IPS-NIHi11 (cell line): ENCODE measurements at places on chromosomes 6 and 20.

GRCh38 chr6:167565884-167566599 is 241.2 kb downstream of the TTLL2 start:
- DNase-seq: peak; percentile 62

DNA sequence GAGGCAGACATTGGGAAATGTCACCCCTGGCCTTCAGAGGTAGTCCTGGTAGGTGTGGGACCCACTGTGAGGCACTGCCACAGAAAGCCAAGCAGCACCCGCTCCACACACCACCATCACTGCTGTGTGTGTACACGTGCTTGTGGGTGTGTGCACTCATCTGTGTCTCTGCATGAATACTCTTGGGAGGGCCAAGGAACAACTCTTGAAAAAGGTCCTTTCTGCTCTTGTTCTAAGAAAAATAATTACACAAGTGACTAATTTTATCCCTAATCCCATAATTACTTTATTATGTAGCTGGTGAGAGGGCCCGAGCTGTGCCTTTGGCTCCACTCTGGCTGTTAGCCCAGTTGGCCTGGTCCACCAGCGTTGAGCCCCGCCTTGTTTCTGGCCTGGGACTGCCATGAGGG is 21.7 kb upstream of the EPB41L1 start:
- no peak for DNase-seq

- no peak for DNase-seq
Observed at GRCh38 chr6:130167655-130168054, 55.1 kb downstream of the SAMD3 start.

- no peak for DNase-seq
Observed at GRCh38 chr6:47357827-47358226, 48.1 kb upstream of the TNFRSF21 start.

- DNase-seq: no peak
Observed at GRCh38 chr6:106967936-106968555, 6.5 kb downstream of the CD24 start.

DNA sequence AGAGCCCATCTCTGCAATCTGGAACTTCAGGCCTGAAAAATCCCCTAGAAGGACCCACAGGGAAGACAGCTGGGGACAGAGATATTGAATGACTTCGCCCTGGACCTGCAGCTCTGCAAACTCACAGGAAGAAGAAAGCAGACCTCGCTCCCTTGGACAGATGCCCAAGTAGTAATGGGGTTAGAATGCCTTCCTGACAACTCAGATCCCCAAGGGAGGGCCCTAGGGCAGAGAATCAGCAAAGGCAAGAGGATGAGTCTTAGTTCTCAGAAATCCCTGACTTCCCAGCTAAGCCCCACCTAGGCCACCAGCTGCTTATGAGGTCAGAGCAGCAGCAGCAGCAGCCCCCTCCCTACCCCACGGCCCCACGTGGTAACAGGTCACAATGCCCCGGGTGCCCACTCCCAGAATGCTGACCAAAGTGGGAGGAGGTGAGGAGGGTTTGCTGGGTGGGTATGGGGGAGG is at the start of gene C20orf141:
Gene C20orf141 (plus strand): TSS at position 401 of the 465 bp plus-strand sequence. CDS start 198 bp downstream, outside the sequence.
- no peak for DNase-seq

GRCh38 chr6:123329337-123329736 is 307.4 kb downstream of the TRDN start:
- no peak for DNase-seq
